ENCODE measurements at places on chromosomes 13 and 19.
A peak's percentile ranks its signal among the peaks of the same experiment; 100 is the strongest.

DNA sequence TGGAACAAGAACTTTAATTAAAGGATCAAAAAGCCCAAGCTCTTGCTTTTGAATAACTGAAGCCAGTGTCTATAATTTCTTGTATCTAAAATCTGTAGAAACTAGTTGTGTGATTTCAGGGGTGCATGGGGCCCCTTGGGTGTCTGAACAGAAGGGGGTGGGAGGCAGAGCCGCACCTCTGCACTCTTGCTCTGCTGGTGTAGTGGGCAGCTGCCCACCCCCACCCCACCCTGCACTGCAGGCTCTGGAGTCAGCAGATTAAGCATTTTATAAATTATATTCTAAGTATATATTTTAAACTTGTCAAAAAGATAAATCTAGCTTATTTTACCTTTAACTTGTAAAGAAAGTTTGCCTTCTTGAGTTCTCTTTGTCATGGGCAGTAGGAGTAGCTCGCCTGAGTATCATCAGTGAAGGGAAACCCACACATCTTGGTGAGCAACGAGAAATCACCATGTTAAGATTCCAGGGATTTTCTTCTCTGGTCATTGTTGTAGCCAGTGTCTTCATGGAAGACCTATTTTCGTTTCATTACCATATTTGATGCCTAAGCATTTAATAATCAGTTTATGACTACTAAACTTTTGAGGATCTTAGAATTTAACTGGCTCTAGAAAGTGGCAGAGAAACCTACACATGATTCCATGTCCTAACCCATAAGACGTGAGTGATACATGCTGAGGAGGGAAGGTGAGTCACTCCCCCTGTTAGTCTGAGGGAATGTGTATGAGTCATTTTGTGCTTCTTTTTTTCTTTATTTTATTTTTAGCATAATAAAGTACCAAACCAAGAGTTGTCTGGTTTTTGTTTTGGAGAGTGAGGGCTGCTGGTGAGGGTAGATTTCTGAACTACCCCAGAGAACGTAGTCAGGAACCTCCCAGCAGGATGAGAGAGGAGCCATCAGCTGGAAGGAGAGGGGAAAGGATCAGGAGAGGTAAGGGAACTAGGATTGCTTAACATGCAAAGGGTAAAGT lies 7.7 kb downstream of the UBE2L5 start:
- DNase-seq: peak; percentile 92

- peak; percentile 75 for DNase-seq
Observed at GRCh38 chr13:46359714-46360113, 27.3 kb downstream of the RUBCNL start.

- no peak for DNase-seq
Observed at GRCh38 chr13:113592571-113592970, 8.0 kb downstream of the TFDP1 start.

GRCh38 chr13:104315606-104316005 lies 1249.4 kb upstream of the SLC10A2 start:
- peak; percentile 93 for DNase-seq

DNA sequence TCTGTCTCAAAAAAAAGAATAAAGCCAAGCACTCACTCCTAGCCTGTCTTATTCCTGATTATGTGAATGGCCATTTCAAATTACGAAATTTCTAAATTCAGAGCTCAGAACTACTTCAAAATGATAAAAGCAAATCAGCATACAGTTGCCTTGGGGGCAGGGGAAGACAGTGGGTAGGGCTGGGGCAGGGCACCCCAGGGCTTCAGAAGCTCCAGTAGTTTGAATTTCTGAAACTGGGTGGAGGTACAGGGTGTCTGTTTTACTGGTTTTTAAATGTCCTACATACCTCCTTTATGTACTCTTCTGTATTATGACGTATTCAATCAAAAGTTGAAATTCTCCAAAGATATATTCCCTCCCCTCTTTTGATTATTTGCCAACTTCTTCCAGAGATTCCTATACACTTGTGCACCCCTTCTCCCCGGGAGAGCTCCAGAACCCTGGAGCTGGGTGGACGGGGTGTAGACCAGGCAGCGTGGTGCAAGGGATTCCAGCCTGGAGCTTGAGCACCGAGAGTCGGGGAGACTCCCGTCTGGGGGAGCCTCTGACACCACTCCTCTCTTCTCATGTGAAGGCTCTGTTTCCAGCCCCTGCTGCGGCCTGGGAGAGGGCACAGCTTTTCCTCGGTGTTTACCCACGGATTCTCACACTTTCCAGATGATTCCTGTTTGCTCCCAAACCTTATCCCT lies 84.7 kb upstream of the GPR183 start:
- no peak for DNase-seq

- no peak for DNase-seq
Observed at GRCh38 chr19:7126132-7126531, 56.6 kb downstream of the ZNF557 start.

- DNase-seq: peak; percentile 75
Observed at GRCh38 chr13:49300739-49301589, 53.2 kb downstream of the CDADC1 start.

- no peak for DNase-seq
Observed at GRCh38 chr13:58666331-58666730, 1034.8 kb downstream of the PCDH17 start.

GRCh38 chr13:46171739-46172138 lies 10.2 kb downstream of the LCP1 start:
- DNase-seq: no peak

- DNase-seq: no peak
Observed at GRCh38 chr13:44678197-44678596, 102.1 kb upstream of the TSC22D1 start.

GRCh38 chr13:33218020-33218419 lies 67.5 kb downstream of the STARD13 start:
- DNase-seq: peak; percentile 68

DNA sequence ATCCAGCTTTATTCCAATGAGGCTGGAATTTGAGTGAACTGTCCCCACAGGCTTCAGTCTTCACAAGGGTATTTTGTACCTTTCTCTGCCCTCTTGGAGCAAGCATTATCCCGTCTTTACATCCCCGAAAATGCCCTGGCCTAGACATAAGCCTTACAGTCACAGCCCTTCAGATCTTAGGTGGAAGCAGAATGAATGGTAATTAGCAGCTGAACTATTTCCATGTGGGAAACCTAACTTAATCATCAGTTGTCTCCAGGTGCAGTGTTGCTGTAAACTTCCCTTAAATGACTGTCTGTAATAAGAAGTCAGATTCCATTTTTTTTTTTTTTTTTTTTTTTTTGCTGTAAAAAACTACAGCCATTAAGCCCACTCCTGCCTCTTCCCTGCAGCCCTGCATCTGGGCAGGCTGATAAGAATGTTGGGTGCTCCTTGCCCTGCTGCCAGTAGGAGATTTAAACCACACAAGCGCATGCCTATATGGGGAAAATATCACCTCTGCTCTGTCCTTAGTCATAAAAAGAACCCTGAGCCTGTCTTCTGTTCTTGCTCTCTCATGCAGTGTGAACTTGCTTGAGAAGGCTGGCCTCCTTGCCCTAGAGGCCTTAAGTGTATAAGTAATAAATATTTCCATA lies 426.8 kb upstream of the SLITRK5 start:
- no peak for DNase-seq

- DNase-seq: peak; percentile 51
Observed at GRCh38 chr13:75812751-75813181, 176.6 kb downstream of the LMO7 start.

DNA sequence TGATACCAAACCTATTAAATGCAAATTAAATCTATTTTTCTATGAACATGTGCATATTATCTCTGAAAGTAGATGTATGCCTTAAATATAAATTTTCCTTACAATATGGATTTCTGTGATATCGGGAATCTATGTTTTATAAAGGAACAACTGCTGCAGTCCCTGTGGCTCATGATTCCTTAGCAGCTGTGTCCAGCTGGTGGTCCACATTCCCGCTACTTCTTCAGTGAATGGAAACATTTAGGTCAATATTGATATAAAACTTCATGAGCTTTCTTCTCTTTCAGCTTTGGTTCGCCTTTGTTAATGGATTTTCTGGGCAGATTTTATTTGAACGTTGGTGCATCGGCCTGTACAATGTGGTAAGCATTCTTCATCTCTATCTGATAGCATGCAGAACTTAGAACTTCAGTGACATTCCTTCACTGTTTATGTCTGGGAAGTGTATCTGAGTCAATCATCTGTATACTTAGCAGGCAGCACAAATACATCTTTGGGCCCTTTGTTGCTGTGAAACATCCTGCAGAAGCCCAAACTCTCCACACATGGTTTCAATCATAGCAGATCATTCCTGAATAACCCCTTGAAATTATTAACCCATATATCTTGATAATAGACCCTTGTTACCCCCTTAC lies 223.9 kb downstream of the SHISA2 start:
- DNase-seq: no peak

DNA sequence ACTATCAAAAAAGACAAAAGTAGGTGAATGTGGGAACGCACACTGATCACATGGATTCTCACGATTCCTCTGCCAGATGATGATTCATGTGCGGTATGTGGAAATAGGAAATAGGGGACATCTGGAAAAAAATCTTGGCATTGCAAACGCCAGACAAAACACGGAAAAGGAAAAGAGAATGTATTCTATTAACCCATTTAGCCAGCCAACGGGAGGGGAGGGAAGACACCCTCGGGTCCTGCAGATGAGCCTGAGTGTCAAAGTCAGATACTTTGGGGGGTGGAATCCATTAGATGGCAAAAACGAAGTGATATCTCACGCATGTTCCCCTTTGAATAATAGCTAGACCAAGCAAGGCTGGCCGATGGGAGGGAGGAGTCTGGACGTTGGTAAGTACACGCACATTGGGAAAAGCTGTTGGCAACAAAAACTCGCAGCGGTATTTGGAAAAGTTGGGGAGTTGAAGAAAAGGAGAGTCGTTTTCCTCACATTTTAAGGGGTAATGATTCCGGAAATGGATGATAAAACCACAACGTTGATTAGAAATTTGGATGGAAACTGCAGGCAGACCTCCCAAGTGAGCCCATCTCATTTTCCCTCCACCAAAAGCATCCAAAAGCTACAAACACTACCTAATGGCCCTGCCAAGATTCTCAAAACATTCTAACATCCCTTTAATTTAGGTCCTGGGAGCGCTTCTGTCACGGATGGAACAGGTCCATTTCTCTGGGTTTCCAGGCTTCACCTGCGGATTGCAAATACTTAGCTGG lies 73.6 kb downstream of the COL4A1 start:
- peak; percentile 66 for DNase-seq

DNA sequence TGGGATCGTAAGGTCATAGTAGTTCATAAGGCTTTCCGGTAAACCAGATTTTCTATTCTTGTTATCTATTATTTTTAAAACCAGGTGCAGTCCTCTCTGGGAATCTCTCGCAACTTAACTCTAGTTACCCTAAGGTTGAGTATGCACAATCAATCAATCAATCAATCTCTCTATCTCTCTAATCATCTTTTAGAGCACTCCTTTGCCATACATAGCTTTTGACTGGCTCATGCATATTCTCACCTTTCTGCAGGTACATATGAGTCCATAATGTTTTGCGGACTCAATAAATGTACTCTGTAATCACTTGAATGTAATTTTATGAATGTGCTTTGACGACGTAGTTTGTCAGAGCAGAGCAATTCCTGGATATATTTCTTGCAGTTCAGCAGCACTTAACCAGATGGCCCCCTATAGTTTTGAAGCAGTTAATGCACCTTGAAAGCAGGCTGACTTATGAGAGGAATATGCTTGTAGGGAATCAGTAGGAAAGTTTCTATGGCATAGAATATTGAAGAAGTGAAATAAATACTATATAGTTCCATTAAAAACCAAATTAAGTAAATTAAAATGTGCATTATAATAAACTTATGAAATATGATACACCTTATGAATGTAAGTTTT lies 524.7 kb downstream of the GPC5 start:
- DNase-seq: no peak

DNA sequence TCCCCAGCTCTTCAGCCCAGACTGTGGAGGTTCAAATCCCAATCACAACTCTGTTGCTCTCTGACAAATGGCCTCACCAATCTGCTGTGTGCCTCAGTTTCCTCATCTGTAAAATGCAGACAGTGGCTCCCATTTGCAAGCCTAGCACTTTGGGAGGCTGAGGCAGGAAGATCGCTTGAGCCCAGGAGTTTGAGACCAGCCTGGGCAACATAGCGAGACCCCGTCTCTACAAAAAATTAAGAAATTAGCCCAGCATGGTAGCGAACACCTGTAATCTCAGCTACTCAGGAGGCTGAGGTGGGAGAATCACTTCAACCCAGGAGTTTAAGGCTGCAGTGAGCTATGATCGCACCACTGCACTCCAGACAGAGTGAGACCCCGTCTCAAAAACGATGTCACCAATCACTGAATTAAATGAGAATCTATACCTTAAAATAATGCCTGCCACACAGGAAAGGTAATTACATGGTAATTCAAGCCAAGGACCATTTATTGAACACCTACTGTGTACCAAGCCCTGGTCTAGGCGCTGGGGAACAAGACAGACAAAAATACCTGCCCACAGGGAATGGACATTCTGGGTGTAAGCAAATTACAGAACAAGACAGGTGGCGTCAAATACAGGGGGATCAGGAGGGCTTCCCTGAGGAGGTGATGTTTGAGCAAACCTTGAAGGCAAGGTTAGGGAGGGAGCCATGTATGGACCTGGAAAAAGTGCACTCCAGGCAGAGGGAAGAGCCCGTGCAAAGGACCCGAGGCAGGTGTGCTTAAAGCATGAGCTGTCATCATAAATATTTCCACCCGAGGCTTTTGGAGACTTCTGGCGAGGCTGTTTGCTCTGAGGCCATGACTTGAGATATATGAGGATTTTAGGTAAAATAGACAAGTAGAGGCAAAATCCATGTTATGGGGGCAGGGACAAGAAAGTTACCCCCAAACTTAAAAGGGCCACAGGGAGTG lies 7.7 kb downstream of the NR2F6 start:
- DNase-seq: no peak

DNA sequence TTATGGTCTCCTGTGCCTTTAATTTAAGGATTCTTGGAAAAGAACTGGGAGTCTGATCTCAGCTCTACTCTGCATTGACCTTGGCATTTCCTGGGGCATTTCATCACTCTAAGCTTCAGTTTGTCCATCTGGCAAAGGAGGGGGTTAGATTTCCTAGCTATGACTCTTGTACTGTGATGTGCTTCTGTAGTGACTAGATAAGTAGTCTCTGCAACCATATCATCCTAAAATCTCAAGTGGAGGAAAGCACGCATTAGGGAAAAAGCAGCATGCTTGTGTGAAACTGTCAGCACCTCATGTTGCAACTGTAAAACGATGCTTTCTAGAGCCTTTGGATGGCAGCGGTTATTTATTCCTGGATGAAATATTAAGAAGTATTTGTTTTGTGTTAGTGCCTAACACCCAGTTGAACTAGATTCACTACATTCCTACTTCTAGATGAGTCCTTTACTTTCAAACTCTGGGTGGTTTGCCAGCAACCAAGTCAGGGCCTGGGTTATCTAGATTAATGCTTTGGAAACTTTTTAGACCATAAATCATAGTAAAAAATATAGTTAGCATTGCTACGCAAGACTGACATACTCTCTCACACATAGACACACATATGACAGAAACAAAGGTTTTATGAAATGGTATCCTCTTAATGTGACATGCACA lies 6.8 kb downstream of the WDFY2 start:
- DNase-seq: peak; percentile 64

DNA sequence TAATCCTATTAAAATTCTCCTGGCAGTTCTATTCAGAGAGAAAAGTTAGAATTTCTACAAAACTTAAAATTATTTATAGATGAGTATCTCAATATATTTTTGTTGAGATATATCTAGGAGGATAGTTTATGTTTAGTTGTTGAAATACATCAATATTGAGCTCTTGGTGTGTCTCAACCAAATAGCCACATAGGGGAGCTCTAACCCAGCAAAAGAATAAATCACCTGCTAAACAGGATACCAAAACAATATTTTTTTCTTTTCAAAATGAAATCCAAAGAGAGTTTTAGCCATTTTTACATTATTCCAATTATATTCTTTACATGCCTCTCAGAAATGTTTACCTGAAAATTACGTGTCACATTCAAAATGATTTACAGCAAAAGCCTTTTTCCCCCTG lies 954.7 kb downstream of the SLITRK6 start:
- DNase-seq: peak; percentile 15
